ENCODE measurements at places on chromosomes 7 and 10. TPM values are rescaled to one million over a fixed set of nuclear protein-coding genes. Genes with fewer than 3 reads are reported as not detected.
A peak's percentile ranks its signal among the peaks of the same experiment; 100 is the strongest.

DNA sequence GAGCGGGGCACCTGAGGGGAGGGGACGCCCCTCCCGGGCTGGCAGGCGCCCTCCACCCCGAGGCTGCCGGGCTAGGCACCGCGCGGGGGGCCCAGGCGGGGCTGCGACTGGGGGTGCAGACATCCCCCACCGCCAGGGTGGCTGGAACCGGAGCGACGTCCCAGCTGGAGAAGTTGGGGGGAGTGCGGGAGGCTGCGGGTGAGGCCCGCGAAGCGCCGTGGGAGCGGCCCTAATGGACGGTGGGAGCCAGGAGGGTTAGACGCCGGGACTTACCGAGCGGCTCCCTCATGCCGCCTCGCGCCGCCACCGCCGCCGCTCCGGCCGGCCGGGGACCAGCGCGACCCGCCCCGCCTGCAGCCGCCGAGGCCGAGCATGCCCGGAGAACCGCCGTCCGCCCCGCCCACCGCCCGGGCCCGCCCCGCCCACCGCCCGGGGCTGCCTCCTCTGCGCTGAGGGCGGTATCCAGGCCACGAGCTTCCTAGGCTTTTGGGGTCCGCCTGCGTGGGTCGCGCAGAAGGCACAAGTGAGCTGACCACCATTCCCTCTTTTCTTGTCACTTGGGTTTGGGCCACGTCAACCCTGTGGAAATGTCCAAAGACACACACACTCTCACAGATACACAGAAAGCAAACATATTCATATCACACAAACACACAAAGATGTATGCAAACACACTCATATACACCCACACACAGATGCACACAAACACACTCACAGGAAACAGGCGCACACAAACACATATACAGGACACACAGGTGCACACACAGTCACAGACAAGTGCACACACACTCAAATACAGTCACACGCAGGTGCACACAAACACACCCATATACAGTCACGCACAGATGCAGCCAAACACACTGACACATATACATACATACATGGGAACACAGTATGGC lies at the start of gene JCAD:
Gene JCAD (minus strand): TSS at position 378 of the 899 bp plus-strand sequence. CDS start 11,774 bp downstream, outside the sequence.
- DNase-seq: no peak

- DNase-seq: peak; percentile 96
These were observed 9.8 kb downstream of the CEP41 start for GRCh38 chr7:130430841-130431666.

- no peak for DNase-seq
These were observed 2.4 kb downstream of the ABCC2 start for GRCh38 chr10:99784727-99785441.

The HACD1 gene
- 43.2 TPM for total RNA-seq

The CYP3A5 gene
- under 0.01 TPM for total RNA-seq
